ENCODE measurements at places on chromosomes 11 and 22.

- no peak for DNase-seq
Observed at GRCh38 chr11:133515107-133515506, 17.2 kb downstream of the OPCML start.

GRCh38 chr11:62546929-62547625 is 471 bp upstream of the AHNAK start:
- peak; percentile 48 for DNase-seq

DNA sequence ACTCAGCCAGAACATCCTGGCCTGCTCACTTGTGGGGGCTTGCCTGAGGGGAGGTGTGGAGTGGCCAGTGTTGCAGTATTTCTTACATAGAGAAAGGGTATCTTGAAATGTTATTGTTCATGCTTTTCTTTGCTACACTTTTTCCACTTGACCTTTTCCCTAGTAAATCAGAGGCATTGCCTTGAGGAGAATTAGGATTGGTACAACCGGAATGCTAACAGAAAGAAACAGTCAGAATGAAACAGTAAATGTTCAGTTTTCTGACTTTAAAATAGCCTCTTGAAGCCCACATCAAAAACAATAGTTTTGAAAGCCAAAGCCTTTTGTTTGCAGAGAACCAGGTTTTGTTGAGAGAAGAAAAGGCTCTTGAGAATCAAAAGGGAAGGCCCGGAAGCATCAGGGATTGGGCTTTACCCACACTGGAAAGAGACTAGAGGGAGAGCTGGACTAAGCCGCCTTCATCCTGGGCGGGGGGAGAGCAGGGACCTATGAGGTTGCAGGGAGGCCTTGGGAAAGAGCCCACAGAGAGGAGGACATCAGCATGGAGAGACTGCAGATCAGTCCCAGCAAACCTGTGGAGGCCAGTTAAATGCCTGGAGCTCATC is 12.4 kb downstream of the ADM start:
- DNase-seq, result no peak

- DNase-seq, result no peak
Observed at GRCh38 chr11:31419138-31419537, 49.5 kb downstream of the DNAJC24 start.

DNA sequence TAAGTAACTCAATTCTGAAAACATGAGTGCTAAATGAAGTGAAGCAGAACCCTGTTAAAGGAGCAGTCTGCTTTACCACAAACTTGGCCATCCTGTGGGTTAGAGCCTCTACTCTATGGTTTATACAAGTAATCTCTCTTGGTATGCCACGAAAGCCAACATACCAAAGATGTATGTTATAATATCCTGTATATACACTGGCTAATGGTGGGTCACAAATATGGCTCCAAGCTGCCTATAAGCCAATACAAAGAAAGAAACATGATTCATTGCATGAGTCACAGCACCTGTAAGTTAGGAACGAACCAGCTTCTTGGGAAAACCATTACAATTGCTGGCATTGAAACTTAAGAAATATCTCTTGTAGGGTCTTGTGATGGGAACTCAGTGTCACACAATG is 16.1 kb downstream of the XRRA1 start:
- no peak for DNase-seq

DNA sequence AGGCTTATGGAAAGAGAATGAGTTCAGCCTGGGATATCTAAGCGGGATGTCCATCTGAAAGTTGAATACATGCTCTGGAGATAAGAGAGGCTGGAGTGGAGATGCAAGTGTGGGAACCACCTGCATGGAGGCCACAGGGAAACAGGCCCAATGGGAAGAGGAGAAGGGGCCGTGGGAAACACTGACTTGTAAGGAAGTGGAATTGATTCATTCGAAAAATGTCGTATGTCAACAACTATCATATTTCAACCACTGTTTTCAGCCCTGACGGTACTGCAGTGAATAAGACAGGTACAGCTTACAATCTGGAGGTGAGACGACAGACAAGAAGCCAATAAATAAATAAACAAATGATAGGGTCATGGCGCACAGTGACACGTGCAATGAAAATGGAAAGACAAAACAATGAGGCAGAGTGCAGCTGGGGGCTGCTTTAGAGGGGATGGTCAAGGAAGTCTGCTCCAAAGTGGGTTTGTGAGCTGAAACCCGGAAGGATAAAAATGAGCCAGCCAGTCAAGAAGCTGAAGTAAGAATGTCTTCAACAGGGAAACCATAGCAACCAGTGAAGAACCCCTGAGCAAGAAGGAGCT is 35.9 kb downstream of the EFCAB6 start:
- DNase-seq, result no peak

DNA sequence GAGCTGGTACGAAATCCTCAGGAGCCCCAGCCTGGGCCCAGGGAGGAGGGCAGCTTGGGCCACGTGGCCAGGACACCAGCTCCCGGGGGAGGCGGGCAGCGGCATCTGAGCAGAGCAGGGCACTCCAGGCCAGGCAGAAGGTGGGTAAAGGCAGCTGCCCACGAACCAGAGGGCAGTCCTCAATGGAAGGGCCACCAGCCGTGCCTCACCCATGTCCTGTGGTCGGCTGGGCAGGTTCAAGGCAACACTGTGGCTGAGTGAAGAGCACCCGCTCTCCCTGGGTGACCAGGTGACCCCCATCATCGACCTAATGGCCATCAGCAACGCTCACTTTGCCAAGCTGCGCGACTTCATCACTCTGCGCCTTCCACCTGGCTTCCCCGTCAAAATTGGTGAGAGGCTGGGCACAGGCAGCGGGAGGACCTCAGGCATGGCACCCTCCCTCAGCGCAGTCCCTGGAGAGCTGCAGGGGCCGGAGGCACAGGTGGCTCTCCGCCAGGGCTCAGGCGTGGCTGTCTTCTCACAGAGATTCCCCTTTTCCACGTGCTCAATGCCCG is 2.5 kb upstream of the SSH3 start:
- DNase-seq, result no peak

DNA sequence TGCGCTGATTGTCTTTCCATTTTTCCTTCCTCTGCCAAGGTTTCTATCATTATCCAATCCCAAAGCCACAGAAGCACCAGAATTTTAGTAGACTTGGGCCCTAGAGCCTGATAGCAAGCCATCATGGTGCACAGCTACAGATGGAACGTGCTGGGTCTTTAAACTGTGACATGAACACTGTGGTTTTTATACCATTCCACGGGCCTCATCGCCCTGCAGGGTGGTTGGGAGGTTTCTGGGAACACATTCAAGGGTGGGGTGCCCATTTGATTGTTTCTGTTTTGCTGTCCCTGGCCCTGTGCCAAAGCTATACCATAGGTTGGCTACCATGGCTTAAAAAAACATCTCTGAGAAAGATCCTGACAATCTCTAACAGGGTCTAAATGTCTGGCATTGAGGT is 151.9 kb downstream of the CACNA1I start:
- DNase-seq, result no peak

DNA sequence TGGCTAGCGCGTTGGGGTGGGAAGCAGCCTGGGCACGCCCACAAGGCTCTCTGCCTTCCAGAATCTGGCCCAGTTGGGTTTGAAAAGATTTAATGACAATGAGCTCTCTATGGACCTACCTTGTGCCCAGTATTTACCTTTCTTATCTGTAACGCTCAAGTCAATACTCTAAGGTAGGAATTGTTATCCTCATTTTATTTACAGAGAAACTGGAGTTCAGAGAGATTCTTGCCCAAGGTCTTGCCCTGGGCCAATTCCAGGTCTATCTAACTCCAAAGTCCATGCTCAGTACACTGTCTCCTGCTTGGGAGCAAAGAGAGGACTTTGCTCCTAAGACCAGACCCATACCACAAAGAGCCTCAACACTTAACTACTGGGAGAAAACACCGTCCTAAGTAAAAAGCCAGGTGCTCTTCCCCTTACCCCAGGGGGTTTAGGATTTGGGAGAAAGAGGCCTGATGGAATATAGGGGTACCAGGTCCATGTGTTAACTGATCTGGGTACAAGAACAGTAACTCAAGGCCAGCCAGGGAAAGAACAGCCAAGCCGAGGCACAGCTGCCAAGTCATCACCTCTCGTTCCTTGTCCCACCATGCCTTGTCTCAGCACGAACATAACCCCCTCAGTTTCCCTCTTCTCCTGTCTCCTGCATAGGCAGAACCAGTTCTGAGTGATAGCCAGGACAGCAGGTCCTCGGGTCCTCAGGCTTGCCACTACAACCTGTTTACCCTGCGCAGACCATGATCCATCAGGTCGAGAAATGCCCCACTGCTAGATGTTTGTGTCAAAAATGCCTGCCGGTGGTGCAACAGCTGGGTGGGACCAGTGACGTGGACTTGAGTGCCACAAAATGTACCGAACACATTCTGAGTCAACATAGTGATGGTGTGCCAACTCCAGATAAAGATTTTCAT is 14.6 kb downstream of the APOA4 start:
- DNase-seq, result no peak

DNA sequence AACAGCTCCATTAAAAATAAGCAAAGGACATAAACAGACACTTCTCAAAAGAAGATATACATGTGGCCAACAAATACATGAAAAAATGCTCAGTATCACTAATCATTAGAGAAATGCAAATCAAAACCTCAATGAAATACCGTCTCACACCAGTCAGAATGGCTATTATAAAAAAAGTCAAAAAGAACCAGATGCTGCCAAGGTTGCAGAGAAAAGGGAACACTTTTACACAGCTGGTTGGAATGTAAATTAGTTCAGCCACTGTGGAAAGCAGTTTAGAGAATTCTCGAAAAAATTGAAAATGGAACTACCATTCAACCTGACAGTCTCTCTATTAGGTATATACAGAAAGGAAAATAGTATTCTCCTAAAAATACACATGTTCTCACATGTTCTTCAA is 102.4 kb upstream of the FIBIN start:
- no peak for DNase-seq

DNA sequence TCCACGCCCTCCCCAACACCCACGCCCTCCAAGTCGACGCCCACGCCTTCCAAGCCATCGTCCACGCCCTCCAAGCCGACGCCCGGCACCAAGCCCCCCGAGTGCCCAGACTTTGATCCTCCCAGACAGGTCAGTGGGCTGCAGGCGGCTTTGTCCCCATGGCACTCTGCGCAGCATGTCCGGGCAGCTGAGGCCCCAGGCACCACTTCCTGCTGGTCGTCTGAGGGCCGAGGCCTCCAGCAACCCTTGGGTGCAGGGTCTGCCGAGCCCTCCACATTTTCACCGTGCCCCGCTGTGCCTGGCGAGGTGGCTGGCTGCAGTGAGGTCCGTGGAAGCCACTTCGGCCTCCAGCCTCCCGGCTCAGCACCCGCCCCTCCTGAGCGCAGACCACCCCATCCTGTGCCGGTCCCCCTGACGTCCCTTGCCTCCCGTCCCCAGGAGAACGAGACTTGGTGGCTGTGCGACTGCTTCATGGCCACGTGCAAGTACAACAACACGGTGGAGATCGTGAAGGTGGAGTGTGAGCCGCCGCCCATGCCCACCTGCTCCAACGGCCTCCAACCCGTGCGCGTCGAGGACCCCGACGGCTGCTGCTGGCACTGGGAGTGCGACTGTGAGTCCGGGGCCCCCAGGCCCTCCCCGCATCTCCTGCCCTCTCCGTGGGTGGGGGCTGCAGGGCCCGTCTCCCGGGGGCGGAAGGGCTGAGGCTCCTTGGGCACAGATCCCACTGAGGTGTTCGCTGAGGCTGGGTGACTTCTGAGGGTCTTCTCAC is 26.8 kb downstream of the MUC2 start:
- DNase-seq, result no peak

DNA sequence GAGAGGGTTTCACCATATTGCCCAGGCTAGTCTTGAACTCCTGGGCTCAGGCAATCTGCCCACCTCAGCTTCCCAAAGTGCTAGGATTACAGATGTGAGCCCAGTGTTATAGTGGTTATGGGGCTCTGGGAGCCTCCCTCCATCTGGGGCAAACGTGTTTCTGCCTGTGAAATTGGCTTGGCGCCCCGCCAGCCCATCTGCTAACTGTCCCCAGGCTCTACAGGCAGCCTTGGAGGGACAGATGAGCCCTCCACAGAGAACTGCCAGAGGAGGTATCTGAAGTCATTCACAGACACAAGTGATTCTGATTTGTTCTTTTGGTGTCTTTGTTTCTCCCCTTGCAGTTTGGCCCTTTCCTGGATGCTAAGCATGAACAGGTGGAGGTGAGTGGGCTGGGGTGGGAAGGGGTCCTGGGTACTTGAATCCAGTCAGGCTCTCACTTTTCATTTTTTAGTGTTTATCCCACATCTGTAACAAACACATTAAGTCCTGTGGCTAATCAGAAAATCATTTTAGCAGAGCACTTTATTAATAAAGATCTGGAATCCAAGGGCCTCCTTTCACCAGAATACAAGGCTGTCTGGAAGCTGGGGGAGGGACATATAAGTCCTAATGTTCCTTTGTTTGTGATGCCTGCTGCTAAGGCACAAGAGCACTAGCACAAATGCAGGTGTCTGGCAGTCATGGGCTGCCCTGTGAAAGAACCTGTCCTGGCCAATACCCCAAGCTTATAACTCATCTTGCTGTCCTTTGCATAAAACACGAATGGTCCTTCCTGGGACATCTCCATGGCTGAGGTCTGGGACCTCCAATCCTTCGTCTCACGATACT is 25.7 kb upstream of the CDC42EP2 start:
- DNase-seq, result no peak

- DNase-seq, result no peak
Observed at GRCh38 chr11:129976328-129976727, 26.3 kb downstream of the PRDM10 start.

DNA sequence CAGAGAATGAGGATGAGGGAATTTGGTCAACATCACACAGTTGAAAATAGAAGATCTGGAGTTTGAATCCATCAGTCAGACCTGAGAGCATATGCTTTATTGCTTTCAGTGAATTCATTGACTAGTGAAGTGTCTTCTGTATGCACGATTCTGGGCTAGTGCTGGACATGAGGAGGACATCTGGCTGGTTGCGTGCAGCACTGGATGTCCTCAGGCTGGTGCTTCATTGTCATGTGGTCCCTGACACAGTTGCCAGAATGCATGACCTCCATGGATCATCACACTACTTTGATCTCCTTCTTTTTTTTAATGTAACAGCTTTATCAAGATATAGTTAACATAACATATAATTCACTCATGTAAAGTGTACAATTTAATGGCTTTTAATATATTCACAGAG is 44.5 kb upstream of the MMP7 start:
- DNase-seq, result no peak

DNA sequence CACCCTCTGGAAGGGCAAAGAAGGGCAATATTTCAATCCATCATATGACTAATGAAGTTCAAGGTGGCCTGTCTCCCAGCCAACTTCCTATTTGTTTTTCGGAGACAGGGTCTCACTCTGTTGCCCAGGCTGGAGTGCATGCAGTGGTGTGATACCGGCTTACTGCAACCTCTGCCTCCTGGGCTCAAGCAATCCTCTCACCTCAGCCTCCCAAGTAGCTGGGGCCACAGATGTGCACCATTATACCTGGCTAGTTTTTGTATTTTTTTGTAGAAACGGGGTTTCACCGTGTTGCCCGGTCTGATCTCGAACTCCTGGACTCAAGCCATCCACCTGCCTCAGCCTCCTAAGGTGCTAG is 13.4 kb downstream of the ABTB2 start:
- DNase-seq, result no peak

Data from CD14-positive monocyte (primary cell).